ENCODE measurements at places on chromosomes 1 and 21.

DNA sequence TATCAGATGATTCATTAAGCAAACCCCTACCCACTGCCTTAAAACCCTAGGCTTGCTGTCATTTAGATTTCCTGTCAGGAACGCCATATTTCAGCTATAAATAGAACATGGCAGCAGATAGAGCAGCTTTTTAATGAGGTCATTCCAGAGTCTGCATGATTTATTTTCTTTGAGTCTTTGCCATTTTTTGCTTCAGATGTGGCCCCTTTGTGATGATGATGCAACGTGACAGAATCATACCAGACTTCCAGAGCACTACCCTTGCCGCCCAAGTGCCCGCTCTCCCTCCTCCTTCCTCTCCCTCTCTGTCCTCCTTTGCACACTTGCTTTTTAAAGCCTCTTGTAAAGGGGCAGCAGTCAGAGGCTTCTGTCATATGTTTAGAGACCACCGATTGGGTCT, 55.5 kb upstream of the TRIM67 start:
- DNase-seq: no peak

GRCh38 chr1:198155253-198155652, 1.5 kb upstream of the NEK7 start:
- no peak for DNase-seq

GRCh38 chr21:45504516-45505415, 37.5 kb downstream of the SLC19A1 start:
- no peak for DNase-seq

DNA sequence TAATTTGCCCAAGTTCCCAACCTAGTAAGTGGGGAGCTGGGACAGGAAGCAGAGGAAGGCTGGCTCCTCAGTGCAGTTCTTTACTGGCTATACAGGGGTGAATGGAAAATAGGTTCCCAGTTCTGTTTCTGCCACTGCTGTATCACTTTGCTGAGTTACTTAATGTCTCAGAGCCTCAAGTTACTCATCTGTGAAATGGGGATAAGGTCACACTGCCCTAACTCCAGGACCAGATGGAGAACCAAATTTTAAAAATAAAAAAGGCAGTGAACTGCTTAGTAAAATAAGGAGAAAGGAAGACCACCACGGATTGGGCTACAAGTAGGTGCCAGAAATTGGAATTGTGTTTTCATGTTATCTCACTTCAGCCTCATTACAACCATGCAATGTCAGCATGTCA, 147.8 kb downstream of the OMA1 start:
- DNase-seq: no peak

GRCh38 chr21:41886328-41886727, 7.2 kb upstream of the PRDM15 start:
- DNase-seq: no peak

GRCh38 chr1:158155673-158156072, 25.0 kb upstream of the CD1D start:
- no peak for DNase-seq

GRCh38 chr1:154760469-154760933, 109.6 kb downstream of the KCNN3 start:
- peak; percentile 91 for DNase-seq

GRCh38 chr1:218658269-218658668, 313.1 kb downstream of the TGFB2 start:
- DNase-seq: no peak

GRCh38 chr1:220616836-220617235, 73.3 kb upstream of the C1orf115 start:
- no peak for DNase-seq

DNA sequence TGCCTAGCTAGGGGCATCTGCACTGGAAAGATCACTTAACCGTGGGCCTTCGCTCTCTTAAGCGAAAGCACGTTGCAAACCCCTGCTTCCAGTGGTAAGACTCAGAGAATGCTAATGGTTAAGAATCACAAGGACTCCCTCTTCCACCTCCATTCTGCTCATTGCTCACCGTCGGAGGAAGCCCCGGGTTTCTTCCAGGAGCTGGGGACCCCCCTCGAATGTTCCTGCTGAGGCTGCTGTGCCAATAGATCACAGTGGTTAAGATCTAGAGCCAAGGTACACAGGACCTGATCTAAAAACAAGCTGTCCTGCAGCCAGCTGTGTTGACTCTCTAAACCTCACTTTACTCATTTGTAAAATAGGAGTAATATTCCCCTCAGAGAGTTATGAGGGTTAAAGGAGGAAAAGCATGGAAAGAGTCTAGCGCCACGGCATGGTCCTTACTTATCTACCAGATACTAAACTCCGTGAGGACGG, 765 bp downstream of the VAMP3 start:
- DNase-seq: no peak

Measured in mesenteric fat pad (tissue), 1 donor.